Lower leg skin (tissue), 4 donors: ENCODE measurements at places on chromosomes 1 and 21.

DNA sequence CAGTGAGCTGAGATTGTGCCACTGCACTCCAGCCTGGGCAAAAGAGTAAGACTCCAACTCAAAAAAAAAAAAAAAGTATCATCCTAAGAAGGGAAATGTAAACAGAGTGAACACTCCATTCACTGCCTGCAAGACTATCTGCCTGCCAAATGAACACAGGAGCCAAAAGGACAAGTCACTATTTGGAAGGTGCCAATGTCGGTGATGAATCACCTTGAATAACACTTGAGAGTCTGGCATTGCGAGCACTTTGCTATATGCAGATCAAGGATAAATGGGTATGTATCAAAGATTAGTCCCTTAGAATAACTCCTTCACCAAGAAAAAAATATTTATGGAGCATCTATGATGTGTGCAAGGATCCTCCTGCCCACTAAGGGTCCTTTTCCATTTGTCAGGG, 6.6 kb downstream of the UBR4 start:
- no peak for DNase-seq

DNA sequence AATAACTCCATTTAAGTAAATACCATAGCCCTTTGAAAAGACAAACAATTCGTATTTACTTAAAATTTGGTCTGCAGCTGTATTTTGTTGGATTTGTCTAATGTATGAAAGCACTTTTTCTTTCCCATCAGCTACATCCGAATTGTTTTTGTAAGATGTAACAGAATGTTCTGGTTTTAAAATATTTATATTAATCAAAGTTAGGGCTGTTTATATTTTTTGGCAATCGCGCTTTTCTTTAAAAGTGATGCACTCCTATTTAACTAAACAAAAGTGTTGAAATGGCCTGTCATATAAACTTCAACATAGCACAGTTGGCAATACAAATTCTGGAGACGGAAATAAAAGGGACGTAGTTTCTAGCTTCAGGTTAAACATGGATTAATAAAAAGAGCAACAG, 216.3 kb upstream of the ADGRL2 start:
- no peak for DNase-seq

DNA sequence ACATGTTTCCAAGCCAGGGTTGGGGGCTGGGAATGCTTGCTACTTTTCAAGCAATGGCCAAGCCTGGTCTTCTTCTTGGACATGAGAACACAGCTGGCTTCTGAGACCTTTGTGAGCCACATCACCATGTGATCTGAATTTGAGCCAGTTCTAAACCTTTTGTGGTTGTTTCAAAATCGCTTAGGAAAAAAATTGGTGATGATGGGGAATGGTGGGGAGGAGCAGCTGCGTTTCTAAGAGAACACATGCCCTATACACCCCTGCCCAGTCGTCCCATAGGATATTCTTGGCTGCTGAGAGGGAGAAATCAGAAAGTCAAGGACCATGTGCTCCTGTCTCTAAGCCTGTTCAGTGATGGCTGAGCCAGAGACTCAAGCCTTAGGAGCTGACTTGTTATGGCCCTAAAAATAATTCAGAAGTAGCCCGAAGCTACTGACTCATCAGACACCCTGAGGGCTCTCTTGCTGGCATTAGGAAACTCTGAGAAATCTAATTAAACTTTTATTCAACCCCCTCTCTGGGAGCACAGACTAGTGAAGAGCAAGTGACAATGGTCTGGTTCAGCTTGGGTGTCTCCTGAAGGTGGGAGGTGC, 30.5 kb downstream of the CCDC185 start:
- DNase-seq, result no peak

DNA sequence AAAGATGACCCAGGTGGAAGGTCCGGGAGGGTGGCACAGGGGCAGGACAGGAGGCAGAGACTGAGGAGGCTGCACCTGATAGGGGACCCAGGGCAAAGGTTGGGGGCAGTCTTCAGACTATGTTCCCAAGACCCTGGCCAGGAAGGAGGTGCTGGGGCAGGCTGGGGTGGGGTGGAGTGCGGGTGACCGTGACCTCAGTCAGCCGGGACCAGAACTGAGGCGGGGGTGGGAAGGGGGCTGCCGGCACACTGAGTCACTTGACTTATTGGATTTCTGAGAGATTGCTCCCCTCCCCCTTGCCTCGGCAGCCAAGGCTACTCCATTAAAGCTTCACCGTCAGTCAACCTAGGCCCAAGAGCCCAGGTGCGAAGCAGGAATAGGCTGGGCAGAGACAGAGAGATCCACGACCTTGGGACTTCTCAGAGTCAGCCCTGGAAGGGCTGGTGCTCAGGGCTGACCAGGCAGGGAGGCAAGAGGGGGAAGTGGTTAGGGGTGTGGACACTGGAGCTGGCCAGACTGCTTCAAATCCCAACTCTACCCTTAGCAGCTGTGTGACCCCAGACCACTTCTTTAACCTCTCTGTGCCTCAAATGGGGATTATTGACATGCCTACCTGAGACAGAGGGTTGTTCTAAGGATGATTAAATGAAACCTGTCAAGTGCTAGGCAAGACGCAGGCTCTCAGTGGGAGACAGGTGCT, 47.9 kb upstream of the LAPTM5 start:
- no peak for DNase-seq

GRCh38 chr1:204359474-204360255, at the start of gene PLEKHA6:
PLEKHA6 (minus strand) TSS chr1:204359929; CDS start chr1:204273727, 86,202 bp downstream.
- no peak for DNase-seq
